ENCODE measurements at places on chromosomes 5 and 9. TPM values are rescaled to one million over a fixed set of nuclear protein-coding genes. Genes with fewer than 3 reads are reported as not detected.

DNA sequence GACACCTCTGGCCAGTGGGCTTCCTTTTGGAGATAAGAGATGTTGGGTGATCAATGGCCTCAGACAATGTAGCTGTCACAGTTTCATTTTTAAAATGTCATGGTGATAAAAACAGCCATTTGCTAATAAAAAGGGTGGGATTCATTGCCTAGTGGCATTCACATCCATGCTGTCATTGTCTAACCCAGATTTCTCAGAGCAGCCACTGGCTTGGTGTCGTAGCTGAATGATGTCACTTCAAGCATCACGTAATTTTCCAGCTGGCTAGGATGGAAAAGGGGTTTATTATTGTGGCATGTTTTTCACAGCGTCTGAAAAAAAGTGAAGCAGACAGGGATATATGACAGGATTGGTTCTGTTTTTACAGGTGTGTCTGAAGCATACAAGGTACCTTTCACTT is 184.7 kb downstream of the AOPEP start:
- no peak for DNase-seq
- H3K27me3 ChIP-seq, result no peaks in the 10 kb centered on the region
- no peaks in the 10 kb centered on the region for H3K36me3 ChIP-seq
- no peak overlapping the region for H3K27ac ChIP-seq
- no peak overlapping the region for H3K4me3 ChIP-seq

DNA sequence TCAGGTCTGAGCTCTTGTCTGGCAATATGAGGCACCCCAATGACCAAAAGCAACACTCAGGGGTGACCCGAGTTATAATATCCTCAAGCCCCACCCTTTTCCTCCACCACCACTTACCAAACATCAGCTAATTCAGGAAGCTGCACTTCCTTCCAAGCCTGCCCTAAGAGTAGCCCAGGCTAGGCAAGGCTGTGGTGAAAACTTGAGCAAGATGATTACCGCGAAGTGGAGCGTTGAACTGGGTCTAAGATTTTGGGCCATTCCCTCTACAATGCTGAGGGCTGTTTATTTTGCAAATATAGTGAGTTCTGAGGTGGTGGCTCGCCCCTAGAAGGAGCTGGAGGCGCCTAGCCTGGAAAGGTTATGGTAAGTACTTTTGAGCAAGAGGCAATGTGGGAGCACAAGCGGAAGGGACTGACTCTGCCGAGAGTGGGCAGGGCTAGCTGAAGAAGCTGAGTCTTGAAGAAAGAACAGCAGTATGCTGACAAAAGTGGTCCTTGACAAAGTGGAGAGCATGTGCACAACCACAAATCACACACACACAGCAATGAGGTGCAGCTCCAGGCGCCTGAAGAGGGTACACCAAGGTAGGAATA is at the start of gene HK3:
HK3 (minus strand) TSS at position 51 of the 596 bp plus-strand sequence. CDS start 3,187 bp downstream, outside the sequence.
- H3K36me3 ChIP-seq, result peaks cover 15% of the 10 kb centered on the region
- no peak within 1 kb of the TSS for H3K27ac ChIP-seq
- H3K4me3 ChIP-seq, result no peak within 1 kb of the TSS
- no peaks in the 10 kb centered on the region for H3K27me3 ChIP-seq
- no peak for DNase-seq
- peaks cover 13% of the 10 kb centered on the region for H3K4me1 ChIP-seq

- no peak overlapping the region for H3K27ac ChIP-seq
- peaks cover 2% of the 10 kb centered on the region for H3K36me3 ChIP-seq
- H3K4me1 ChIP-seq, result no peaks in the 10 kb centered on the region
- no peak for DNase-seq
- H3K4me3 ChIP-seq, result no peak overlapping the region
These were observed 104.2 kb upstream of the MVB12B start for GRCh38 chr9:126222363-126222834.

The STRBP gene
- total RNA-seq, result 124 TPM

DNA sequence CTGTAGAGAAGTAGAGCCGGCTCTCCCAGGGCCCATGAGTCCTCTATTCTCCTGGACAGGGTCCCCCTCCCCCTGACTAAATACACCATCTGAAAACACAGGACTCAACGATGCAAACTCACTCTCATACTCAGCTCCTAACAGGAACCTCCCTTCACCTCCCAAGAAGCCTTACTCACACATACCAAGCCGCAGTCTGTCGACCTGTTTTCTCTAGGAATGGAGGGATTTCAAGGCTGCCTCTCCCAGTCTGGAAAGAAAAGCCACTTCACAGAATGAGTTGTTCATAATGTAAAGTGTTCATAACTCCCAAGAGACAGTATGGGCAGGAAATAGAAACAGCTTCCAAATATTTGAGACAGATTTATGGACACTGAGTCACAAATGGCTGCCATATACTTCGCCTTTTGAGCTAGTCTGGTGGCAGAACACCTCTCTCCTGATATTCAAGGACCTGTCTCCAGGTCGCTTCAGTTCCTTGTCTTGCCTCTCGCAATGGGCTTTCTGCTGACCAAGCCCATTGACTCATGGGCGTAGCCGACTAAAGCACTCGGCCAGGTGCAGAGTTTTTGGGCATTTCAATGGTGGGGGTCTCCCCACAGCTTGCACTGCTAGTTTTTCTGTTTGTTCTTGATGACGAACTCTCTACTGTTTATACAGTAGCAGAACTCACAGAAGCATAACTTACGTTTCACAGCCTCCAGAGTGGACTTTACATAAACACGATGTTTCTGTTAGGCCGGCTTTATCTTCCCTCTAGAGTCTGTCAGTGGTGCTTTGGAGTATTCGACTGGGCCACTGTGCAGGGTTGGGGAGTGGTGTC is 25.0 kb upstream of the IL17B start:
- H3K4me3 ChIP-seq, result no peak overlapping the region
- no peaks in the 10 kb centered on the region for H3K36me3 ChIP-seq

- no peak overlapping the region for H3K27ac ChIP-seq
- peaks cover 52% of the 10 kb centered on the region for H3K27me3 ChIP-seq
- peaks cover 6% of the 10 kb centered on the region for H3K36me3 ChIP-seq
- peak overlapping the region; percentile 71 for H3K4me3 ChIP-seq
- H3K4me1 ChIP-seq, result peaks cover 36% of the 10 kb centered on the region
These were observed 1.5 kb downstream of the RORB start for GRCh38 chr9:74498621-74499095.

DNA sequence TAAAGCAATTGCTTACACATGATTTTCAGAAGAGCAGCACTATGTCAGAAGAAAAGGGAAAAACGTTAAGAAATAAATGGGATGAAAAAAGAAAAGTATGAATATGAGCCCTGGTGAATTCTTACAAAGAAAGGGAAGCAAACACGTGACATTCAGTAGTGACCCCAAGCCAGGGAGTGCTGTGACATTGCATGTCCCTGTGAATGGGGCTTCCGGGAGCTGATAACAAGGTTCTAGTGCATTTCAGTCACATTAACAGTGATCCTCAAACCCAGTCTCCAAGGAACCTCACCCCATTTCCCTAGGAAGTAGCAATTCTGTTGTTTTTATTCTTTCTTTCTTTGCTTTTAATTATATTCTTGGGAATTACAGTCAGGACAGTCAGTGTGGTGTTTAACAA is 27.3 kb downstream of the TMEM252 start:
- H3K36me3 ChIP-seq, result peaks cover 6% of the 10 kb centered on the region
- H3K27me3 ChIP-seq, result peaks cover 3% of the 10 kb centered on the region
- DNase-seq, result no peak
- no peak overlapping the region for H3K4me3 ChIP-seq
- no peak overlapping the region for H3K27ac ChIP-seq

GRCh38 chr5:181181650-181182565 is 23.1 kb downstream of the TRIM7 start:
- DNase-seq, result no peak
- H3K36me3 ChIP-seq, result no peaks in the 10 kb centered on the region
- H3K4me3 ChIP-seq, result no peak overlapping the region
- H3K27ac ChIP-seq, result no peak overlapping the region

DNA sequence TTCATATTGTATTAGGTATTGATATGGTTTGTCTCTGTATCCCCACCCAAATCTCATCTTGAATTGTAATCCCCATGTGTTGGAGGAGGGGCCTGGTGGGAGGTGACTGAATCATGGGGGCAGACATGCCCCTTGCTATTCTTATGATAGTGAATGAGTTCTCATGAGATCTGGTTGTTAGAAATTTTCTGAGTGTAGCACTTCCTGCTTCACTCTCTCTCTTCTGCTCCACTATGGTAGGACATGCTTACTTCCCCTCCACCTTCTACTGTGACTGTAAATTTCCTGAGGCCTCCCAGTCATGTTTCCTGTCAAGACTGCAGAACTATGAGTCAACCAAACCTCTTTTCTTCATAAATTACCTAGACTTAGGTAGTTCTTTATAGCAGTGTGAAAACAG is 187.4 kb upstream of the SLC24A2 start:
- H3K4me1 ChIP-seq, result peaks cover 6% of the 10 kb centered on the region
- H3K27ac ChIP-seq, result no peak overlapping the region
- H3K4me3 ChIP-seq, result no peak overlapping the region
- no peak for DNase-seq
- peaks cover 2% of the 10 kb centered on the region for H3K27me3 ChIP-seq
- no peaks in the 10 kb centered on the region for H3K36me3 ChIP-seq

The TTLL11 gene
- total RNA-seq, result 4.7 TPM

DNA sequence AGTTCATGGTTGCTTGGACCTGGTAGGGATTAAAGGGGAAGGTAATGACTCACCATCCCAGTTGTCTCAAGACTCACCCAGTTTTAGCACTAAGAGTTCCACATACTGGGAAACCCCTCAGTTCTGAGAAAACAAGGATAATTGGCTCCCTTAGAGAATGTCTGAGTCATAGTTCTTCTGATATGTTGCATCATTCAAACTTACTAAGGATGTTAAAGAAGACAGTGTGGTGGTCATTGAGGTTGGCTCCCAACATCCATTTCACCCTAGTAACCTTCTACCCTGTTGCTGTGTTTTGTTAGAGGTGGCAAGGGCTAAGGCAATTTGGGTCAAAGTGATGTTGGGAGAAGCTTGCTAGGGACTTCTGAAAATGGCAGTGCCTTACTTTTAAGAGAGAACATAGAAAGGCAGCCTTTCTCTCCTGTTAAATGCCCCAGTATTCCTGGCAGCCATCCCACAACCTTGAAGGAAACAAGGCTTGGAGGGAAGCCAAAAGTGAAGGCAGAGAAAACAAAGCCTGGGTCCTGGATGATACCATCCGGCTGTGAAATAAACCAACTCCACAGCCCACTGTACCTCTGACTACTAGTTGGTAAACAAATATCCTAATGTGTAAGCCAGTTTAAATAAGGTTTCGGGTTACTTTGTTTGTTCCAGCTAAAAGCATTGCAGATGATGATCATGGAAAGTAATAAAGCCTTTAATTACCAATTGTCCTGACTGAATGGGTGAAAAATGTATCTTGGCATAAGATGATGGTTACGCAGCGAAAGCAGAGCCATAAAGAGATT is 80.4 kb upstream of the ADAMTSL1 start:
- H3K4me3 ChIP-seq, result no peak overlapping the region
- H3K27ac ChIP-seq, result no peak overlapping the region
- H3K36me3 ChIP-seq, result no peaks in the 10 kb centered on the region

The EIF4E1B gene
- not detected for total RNA-seq

- DNase-seq, result no peak
- H3K4me1 ChIP-seq, result no peaks in the 10 kb centered on the region
- H3K4me3 ChIP-seq, result no peak overlapping the region
- no peaks in the 10 kb centered on the region for H3K36me3 ChIP-seq
- H3K27me3 ChIP-seq, result no peaks in the 10 kb centered on the region
- no peak overlapping the region for H3K27ac ChIP-seq
These were observed 720.2 kb upstream of the C9orf72 start for GRCh38 chr9:28293369-28294090.

DNA sequence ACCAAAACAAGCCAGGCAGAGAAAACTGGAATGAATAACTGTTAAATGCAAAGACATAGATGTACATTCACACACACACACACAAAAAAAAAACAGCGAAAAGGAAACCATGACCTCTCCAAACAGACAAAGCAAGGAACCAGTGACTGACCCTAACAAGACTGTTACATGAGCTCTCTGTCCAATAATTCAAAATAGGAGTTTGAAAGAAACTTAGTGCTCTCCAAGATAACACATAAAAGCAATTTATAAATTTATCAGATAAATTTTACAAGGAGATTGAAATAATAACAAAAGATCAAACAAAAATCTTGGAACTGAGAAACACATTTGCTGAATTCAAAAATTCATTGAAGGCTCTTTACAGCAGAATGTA is 423.5 kb upstream of the RGMB start:
- no peaks in the 10 kb centered on the region for H3K27me3 ChIP-seq
- H3K4me3 ChIP-seq, result no peak overlapping the region
- DNase-seq, result no peak
- no peaks in the 10 kb centered on the region for H3K4me1 ChIP-seq
- H3K36me3 ChIP-seq, result no peaks in the 10 kb centered on the region

DNA sequence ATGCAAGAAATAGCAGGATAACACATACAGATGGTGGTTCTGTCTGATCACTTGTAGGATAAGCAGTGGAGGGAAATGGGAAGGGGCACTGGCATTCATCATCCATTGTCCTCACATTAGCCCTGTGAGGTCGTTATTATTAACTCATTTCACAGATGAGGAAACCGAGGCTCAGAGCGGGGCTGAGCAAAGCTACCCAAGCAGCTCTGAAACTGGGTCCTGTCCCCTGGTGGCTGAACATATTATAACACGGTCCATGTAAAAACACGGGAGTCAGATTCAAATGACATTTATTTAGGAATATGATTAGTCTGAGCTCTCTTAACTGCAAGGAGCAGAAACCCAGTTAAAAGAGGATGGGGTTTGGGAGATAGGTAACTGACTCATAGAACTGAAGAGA is 43.1 kb downstream of the HRH2 start:
- peaks cover 5% of the 10 kb centered on the region for H3K4me1 ChIP-seq
- H3K4me3 ChIP-seq, result no peak overlapping the region
- H3K27ac ChIP-seq, result no peak overlapping the region

The ADRA1B gene
- total RNA-seq, result 0.53 TPM

The GFI1B gene
- 0.07 TPM for total RNA-seq

- H3K27me3 ChIP-seq, result no peaks in the 10 kb centered on the region
- H3K4me3 ChIP-seq, result no peak overlapping the region
- H3K36me3 ChIP-seq, result no peaks in the 10 kb centered on the region
- DNase-seq, result no peak
These were observed 503.9 kb downstream of the RASEF start for GRCh38 chr9:82558855-82559630.

DNA sequence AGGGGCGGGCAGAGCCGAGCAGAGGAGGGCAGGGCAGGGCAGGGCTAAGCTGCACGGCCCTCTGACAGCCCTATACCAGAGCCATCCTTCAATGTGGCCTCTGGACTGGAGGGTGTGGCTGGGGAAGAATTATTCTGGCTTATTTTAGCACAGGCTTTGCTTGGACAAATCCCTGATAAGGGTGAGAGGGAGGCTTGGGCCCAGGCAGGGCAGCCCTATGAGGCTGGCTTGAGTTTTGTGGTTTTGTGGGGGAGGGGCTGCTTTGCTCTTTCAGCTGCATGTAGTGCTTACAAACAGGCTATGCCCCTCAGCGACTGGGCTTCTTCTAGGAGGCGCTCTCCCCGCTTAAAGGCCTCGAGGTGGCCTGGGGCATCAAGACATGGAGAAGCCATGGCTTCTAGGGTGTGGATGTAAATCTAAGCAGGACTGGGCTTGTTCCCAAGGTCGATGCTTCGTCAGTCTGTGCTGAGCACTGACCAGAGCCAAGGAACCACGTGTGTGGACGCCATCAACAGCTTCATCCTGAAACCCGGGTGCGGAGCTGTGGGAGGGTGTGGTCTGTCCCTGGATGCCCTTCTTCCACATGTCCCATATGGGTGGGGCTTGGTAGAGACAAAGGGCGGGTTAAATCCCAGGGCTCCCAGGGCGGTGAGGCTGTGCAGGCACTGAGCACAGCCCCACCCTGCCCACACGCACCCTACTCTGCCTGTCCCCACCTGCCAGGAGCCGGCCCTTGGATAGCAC is 45.7 kb upstream of the IPPK start:
- no peaks in the 10 kb centered on the region for H3K27me3 ChIP-seq
- no peak for DNase-seq
- H3K4me3 ChIP-seq, result no peak overlapping the region
- peaks cover 90% of the 10 kb centered on the region for H3K36me3 ChIP-seq
- peaks cover 49% of the 10 kb centered on the region for H3K4me1 ChIP-seq
